D721Med (cell line): ENCODE measurements at places on chromosomes 3 and 15.

GRCh38 chr3:58858126-58858525, 191.6 kb upstream of the FAM3D start:
- DNase-seq = no peak

- DNase-seq = no peak
These were observed 2.4 kb upstream of the PPP1R14D start for GRCh38 chr15:40830884-40831283.

DNA sequence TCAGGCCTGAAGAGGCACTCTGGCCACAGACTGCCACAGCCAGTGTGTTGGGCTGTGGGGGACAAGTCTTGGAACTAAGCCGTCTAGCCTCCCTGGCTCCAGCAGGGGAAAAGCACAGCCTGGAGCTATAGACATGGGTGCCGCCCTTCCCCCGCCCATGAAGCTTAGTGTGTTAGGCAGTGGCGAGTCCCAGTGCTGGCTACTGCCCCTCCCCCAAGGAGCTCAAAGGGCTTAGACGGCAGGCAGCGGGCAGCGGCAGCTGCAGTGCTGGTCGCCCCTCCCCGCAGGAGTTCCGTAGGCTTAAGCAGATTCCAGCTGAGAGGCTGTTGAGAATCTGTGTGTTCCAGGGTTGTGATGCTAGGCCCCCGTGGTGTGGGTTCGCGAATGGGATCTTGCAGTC, 135.8 kb upstream of the RORA start:
- DNase-seq = no peak

- DNase-seq = no peak
These were observed 688.1 kb downstream of the EPHA3 start for GRCh38 chr3:89795506-89795905.

DNA sequence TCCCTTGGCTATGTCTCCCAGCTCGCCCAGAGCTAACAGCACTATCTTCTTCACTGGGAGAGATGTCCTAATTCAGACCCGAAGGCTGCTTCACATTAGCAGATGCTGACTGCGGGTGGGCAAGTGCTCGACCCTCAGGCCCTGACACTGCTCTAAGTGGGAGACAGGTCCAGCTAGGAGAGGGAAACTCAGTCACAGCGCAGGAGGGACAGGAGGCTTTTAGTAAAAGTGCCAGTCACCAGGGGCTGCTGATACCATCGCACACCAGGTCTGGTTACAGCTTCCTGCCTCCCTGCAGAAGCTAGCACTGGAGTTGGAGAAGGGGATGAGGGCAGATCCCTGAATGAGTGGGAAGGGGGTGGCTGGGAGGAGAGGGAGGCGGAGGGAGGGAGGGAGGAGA, 365.8 kb upstream of the RGMA start:
- DNase-seq = no peak

GRCh38 chr15:88181613-88182012, 74.9 kb downstream of the NTRK3 start:
- no peak for DNase-seq

DNA sequence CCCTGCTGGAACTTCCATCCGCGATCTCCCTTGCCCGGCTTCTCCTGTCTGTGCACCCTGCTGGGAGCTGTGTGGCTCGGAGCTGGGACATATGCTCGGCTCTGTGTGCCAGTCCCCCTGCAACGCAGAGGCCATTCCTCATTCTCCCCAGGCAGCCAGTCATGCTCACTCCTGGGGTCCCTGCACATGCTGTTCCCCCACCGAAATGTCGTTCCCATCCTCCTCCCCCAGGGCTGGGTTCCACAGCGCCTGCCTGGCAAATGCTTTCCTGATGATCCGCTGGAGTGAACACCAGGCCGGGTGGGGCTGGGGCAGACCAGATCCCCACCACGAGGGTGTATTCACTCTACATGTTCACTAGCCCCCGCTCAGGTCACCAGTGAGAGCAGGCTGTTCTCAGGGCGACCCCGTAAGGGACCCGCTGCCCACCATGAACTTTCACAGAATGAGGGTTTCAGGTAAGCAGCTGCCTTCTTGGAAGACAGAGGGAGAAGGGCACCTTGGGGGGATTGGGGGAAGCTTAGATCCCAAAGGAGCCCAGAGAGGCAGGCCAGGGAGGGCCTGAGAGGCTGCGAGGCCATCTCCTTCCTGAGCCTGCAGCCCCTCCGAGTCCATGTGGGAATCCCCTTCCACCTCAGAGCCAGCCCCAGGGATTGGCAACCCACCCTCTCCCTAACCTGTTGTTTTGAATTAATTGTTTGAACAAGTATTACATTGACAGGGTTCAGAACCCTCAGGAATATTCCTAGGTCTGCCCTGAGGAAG, 88.7 kb upstream of the IQSEC1 start:
- DNase-seq = no peak

GRCh38 chr3:83065851-83066460, 1304.5 kb upstream of the GBE1 start:
- no peak for DNase-seq

DNA sequence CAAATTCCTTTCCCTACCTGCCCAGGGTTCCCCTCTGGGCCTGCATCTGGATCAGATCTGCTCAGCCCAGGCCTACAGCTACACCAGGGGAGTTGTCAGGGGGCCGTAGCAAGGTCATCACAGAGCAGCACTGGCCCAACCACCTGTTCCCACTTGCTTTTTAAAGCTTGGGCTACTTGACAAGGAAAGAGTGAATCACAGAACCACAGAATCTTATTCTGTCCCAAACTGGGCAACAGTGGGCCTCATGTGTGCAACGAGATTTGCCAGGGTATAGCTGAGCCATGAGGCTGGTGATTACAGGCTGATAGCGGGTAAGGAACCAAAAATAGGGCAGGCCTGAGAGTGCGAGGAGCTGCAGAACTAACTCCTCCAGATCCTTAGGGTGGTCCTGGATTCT, 66.7 kb downstream of the MYLK start:
- DNase-seq = no peak

DNA sequence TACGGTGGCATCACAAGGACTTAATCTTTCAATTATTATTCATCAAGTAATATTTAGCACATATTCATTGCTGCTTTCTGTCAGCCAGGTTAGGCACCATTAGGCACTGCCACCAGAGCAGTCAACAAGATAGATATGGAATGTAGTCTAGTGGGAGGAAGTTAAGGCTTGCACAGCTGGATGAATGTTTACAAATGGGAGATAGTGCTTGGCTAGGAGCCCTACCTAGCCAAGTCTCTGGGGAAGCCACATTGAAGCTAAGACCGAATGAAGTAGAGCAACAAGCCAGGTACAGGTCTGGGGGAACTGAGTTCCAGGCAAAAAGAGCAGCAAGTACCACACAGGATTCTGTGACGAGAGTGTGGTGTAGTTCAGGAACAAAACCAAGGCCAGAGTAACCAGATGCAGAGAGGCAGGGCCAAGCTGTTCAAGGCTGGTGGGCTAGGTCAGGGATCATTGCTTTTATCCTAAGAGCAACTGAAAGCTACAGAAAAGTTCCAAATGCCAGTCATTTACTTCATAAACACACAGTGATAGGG, 33.4 kb upstream of the SCAANT1 start:
- DNase-seq = no peak

DNA sequence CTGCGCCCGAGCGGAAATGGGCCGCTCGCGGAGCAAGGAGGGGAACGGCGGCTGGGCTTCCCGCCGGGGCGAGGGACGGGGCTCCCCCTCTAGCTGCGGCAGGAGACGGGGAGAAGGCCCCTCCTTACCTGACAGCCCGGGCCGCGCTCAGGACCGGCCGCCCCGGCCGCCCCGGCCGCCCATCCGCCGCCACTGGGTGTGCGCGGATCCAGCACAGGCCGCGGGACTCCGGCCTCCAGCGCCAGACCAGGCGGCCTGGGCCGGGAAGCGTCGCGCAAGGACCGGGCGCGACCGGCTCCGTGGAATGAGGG, 296 bp downstream of the TPRA1 start:
- DNase-seq = no peak

GRCh38 chr3:159813822-159814531, 174.7 kb upstream of the IL12A start:
- no peak for DNase-seq

GRCh38 chr3:18445401-18446148, 20.4 kb upstream of the SATB1 start:
- no peak for DNase-seq

- DNase-seq = no peak
These were observed 1.7 kb upstream of the GPR62 start for GRCh38 chr3:51953445-51953844.

DNA sequence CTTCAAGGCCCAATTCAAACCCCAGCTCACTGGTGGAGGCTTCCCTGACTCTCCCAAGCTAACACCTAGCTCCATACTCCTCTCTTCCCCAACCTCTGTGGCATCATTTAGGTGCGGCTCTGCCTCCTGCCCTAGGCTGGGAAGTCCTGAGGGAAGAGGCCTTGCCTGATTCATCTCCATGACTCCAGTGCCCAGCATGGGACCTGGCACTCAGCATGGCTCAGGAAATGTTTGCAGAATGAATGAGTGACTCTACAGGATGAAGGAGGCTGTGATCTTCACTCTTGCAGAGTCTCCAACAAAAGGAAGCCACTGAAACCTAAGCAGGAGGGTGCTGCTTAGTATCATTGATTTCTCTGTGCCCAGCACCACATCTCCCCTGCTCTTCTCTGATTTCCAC, 34.5 kb upstream of the INSYN1 start:
- no peak for DNase-seq

- no peak for DNase-seq
These were observed 518.9 kb downstream of the NR2F2 start for GRCh38 chr15:96849271-96849900.

DNA sequence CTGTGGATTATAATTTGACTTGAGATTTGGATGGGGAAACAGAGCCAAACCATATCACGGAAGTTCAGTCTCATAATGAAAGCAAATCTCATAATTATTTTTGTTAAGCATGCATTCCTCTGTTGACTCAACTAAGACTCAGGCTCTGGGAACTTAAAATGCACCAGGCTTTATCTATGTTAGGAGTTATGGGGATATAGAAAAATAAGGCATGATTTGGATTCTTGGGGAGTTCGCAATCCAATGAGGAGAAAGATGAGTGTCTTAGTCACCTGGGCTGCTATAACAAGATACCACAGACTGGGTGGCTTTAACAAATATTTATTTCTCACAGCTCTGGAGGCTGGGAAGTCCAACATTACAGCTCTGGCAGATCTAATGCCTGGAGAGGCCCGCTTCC, 89.4 kb upstream of the TJP1 start:
- DNase-seq = no peak

DNA sequence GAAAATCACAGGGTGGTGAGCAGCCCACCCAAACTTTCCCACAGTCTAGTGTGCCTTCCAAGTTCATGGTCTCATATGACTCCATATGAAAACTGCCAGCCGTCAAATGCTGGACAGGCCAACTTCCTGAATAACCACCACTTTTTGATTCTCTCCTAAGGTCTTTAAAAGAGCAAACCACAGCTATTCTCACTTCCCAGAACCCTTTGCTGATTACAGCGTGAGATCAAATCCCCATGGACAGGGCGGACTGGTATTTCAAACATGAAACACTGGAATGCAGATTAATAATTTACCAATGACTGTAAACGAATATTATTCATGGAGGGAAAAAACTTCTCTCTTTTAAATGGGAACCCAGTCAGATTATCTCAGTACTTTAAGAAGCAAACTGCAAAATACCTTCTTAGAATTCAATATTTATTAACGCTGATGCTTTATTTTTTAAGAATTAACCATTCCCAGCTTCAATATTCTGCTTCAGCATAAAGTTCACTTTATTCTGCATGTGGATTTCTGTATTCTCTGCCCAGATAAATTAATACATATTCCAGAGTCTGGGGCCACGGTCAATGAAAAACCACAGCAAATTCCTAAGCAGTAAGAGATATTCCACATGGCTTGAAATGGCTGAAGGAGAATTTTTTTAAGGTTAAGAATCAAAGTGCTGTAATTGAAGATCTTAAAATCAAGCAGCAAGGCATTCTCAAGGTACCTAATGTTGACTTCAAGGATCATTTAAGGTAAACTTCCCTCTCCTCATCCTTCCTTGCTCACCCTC, 42.9 kb downstream of the MYO1E start:
- DNase-seq = no peak

DNA sequence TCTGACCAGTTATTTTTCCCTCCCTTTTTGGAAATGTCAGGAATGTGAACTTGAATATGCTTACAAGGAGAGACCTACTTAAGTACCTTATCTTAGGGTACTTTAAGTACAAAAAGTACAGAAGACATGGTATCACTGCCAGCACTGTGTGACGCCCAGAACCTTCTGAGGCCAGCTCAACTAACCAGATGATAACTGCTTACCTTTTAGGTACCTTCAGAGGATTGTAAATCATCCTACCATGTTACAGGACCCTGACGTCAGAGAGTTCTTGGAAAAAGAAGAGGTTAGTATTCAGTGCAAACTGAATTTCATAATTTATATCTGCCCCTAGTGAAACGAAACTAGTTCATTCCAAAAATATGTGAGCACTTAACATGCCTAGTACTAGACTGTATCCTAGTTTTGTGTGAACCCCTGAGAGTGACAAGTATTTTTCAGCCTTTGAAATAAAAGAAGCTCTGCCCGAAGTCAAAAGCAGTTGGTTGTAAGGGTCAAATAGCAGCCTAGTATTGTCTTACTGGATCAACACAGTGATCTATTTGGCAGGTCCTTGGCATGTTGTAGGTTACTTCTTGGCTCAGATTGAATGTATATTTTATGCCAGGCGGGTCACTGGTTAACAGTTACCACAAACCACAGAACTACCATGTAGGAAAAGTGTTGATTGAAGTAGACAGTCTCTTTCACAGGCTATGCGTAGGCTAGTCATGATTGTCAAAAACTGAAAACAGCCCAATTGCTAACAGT, 23.8 kb upstream of the SNX22 start:
- DNase-seq = no peak
